Umbilical cord (tissue), 2 donors: ENCODE measurements at places on chromosomes 3 and 15.

DNA sequence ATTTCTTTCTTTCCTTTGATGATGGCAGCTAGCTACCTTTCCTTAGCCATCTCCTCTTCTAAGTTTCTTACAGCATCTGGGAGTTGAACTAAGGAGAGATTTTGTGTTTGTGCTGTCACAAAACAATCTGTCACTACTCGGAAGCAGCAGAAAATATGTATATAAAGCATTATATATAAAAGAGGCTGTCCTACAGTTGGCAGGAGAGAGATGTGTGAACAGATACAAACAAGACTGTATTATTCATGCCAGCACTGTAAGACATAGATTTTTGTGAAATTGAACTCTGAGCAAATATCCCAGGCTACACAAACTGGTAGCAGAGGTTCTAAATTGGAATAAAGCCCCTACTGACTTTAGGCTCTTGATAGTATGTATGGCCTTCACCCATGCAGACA lies 577.5 kb upstream of the NECTIN3 start:
- DNase-seq, result peak; percentile 8

- DNase-seq, result no peak
These were observed 301.4 kb downstream of the OCA2 start for GRCh38 chr15:27797765-27798164.

- peak; percentile 90 for DNase-seq
These were observed 19.0 kb downstream of the CGNL1 start for GRCh38 chr15:57395292-57395691.

DNA sequence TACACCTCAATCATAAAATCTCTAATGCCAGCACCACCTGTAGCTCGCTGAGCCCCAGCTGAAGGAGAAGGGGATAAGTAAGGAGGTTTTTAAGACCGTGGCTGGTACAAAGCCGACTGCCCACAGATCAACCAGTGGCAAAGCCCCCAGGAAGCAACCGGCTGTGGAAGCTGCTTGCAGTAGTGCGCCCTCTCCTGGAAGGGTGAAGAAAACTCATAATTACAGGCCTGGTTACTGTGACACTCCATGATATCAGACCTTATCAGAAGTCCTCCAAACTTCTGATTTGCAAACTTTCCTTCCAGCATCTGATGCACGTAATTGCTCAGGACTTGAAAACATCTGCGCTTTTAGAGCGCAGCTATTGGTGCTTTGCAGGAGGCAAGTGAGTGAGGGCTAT lies 63.1 kb upstream of the MCTP2 start:
- no peak for DNase-seq
